ENCODE measurements at places on chromosomes 1 and 21. TPM values are rescaled to one million over a fixed set of nuclear protein-coding genes. Genes with fewer than 3 reads are reported as not detected.

- no peak for DNase-seq
These were observed 1496.5 kb downstream of the PLA2G4A start for GRCh38 chr1:188325211-188325610.

- no peak for DNase-seq
These were observed 379.2 kb upstream of the ADAMTS5 start for GRCh38 chr21:27346041-27346448.

- no peak for DNase-seq
These were observed 241.0 kb upstream of the SNX7 start for GRCh38 chr1:98420376-98421084.

DNA sequence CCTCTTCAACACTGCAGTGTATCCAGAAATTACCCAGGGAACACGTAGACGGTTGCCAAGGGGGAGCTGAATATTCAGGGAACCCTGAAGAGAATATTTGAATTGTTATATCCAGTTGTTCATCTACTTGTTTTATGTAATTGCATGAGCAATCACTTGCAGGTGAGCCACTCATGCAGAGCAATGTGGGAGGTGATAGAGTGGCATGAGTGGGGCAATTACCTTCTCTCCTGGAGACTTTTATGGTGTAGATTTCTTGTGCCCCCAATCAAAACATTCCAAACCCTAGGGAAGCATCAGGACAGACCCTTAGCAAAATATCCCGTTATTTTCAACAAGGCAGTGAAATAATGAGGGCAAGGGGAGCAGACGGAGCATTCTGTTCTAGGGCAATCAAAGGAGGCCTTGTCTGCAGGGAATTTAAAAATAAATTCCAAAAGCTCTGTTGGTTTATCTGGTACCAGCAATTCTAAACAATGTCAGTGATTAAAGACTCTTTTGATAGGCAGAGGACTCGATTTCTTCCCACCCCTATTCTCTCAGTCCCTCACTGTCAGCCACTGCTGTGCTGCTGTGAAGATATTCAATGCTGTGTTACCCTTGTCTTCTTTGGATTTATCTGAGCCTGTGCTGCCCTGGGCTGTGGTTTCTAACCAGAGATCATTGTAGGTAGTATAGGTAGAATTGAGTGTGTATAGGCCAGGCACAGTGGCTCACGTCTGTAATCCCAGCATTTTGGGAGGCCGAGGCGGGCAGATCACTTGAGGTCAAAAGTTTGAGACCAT is 180.2 kb upstream of the MAP1LC3C start:
- no peak for DNase-seq

DNA sequence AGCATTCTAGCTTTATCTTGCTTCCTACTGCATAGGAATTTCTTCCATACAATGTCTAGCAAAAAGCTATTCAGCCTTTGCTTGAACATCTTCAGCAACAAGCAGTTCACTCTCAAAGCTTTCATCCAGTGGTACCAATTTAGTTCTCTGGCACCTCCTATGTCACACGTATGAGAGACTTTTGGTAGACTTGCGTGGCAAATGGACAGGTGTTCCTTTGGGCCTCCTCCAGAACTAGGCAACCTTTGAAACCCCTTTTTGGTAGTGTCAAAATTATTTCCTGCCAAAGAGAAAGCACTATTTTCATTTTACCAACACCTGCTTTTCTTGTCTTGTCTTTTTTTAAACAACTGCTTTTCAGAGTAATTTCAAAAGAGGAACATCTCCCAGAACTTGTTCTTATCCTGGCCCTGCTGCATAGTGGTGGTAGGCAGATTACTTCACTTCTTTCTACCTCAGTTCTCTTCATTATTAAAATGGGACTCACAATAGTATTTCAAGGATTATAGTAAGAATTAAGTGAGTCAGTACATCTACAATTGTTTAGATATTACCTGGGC is 122.4 kb downstream of the MAST2 start:
- DNase-seq = no peak

DNA sequence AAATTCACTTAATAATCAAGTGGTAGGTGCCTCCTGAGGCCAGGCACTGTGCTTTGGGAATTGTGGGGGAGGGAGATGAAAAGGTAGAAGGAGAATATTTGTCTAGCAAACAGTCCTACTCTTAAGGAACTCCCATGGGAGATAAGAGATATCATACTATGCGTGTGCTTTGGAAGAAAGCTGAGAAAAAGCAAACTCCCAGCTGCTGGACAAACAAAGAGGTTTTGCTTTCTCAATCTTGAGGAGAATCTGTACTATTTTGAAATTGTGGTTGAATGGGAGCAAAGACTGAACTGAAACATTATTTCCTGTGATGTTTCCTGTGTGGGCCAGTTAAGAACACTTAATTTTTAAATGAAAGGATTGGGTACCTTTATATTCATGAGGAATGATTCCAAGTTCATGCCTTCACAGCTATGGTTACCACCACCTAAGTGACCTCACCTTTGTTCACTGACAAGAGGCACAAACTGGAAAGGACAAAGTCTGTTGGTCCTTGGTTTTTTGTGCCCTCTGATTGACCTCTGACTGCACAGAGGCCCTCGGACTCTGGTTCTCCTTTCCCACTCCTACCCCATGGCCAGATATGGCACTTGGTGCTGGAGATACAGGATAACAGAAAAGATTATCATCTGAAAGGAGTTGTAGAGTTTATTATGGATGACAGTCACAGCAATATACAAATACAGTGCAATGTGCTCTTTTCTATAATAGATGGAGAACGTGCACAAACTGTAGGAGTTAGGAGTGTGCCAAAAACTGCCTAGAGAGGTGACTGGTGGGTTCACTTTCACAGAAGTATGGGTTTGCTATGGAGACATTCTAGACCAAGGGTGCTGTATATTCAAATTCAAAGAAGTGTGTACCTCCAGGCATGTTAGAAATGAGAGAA is 1.6 kb downstream of the CD53 start:
- no peak for DNase-seq

- DNase-seq = no peak
These were observed 48.6 kb downstream of the FOXO6 start for GRCh38 chr1:41409825-41410224.

DNA sequence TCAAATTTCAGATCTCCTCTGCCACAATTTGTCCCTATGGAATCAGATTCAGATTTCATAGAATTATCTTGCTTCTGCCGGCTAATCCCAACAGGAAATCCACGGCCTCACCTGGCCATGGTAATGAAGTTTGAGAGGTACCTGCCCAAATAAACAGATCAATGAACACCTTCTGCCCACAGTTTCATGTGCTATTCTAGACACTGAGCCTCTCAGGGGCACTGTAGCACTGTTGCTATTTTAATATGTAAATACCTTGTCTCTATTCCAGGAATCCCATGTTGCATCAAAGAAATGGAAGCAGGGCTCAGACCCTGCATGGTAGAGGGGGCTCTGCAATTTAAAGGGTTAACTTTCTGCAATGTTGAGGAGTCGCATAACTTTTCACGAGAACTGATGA is 593.1 kb downstream of the PTBP2 start:
- DNase-seq = no peak

DNA sequence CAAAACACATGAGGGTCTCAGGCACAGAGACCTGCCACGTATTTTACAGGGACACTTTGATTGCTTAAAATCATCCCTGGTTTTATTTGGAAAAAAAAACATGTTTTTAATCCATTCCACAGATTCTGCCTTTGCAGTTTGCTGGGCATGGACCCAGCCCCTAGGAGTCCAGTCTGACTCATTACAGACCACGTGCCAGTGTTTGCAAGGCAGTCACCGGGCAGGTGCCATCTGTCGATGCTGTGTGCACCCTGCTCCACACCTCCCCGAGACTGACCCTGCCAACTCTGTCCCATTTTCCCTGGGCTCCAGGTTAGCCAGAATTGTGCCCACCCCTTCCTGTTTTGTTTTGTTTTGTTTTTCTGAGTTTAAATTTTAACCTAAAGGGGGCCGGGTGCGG is 148.4 kb upstream of the TMEM51 start:
- no peak for DNase-seq

GRCh38 chr1:77504986-77505385 is 177.5 kb downstream of the ZZZ3 start:
- DNase-seq = no peak

DNA sequence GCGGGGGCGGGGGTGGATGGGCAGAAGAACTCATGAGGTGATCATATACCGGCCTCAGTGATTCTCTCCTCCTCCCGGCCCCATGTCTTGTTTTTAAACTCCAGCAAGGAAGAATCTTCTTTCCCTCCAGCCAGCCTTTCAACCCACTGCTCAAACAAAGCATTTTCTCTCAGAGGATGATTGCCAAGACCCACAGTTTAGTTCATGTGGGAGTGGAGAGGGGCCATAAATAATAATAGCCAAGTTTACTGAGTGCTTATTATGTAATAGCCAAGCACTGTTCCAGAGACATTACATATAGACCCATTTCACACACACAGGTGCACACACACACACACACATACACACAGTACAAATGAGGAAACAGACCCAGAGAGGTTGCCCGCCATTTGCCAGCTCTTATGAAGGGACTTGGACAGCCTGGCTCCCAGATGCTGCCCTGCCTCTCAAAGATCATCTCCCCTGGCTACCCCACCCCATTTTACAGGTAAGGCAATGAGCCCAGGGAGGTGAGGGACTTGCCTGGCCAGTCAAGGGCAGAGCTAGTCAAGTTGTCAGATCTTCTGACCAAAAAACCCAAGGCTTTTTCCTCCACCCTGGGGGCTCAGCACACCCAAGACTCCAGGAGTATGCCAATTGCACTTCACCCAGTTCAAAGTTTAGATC is 18.0 kb upstream of the BCAR3 start:
- no peak for DNase-seq

GRCh38 chr1:204410688-204411450 is 748 bp downstream of the PPP1R15B start:
- peak; percentile 57 for DNase-seq

DNA sequence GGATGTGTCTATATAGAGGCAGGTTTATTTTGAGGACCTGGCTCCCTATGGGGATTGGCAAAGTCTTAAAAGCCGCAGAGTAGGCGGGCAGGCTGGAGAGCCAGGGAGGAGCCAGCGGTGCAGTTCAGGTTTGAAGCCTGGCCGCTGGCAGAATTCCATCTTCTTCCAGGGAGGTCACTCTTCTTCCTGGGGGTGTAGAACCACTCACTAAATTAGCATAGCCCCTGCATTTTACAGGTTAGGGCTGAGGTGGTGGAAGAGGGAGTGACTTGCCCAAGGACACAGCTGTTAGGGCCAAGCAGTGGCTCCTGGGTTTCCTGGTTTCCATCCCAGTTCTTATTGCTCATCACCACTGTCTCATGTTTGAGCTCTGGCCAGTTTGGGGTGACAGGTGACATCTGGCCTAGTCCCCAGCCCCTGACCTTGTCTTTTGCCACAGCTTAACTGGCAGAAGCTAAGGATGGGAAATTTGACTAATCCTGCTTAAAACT is 1.4 kb downstream of the PINK1 start:
- DNase-seq = no peak

DNA sequence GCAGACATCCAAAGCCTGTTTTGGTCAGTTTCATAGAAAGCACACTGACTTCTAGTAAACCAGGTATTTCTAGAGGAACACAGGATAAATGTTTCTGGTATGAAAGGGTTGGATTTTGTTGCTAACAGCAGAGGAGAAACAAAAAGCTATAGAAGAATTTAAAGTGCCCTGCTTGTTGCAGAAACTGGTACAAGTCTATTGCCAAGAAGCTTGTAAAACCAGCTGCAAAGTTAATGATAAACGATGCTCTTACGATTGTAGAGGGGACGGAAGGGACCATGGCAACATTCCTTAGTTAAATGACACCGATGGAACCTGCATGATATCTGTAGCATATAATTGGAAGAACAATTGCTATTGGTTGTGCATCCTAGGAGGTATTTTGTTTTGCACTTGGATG is 40.1 kb downstream of the SLC35F3 start:
- DNase-seq = no peak

- DNase-seq = no peak
These were observed 19.9 kb downstream of the SGIP1 start for GRCh38 chr1:66553846-66554245.

DNA sequence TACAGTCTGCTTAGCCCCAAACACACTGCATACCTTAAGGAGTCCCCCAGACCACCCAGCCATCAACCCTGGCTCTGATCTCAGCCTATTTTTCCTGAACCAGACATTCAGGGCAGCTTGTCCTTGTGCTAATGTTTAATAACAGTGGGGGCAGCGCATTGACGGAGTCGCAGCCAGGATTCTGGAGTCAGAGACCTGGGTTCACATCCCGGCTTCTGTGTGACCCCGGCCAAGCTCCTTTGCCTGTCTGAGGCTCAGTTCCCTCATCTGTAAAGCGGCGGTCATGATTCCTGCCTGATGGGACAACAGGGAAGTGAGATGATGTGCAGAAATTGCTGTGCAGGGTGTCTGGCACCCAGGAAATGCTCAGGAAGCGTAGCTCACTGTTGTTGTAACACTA is 63.1 kb downstream of the MATN1 start:
- no peak for DNase-seq

DNA sequence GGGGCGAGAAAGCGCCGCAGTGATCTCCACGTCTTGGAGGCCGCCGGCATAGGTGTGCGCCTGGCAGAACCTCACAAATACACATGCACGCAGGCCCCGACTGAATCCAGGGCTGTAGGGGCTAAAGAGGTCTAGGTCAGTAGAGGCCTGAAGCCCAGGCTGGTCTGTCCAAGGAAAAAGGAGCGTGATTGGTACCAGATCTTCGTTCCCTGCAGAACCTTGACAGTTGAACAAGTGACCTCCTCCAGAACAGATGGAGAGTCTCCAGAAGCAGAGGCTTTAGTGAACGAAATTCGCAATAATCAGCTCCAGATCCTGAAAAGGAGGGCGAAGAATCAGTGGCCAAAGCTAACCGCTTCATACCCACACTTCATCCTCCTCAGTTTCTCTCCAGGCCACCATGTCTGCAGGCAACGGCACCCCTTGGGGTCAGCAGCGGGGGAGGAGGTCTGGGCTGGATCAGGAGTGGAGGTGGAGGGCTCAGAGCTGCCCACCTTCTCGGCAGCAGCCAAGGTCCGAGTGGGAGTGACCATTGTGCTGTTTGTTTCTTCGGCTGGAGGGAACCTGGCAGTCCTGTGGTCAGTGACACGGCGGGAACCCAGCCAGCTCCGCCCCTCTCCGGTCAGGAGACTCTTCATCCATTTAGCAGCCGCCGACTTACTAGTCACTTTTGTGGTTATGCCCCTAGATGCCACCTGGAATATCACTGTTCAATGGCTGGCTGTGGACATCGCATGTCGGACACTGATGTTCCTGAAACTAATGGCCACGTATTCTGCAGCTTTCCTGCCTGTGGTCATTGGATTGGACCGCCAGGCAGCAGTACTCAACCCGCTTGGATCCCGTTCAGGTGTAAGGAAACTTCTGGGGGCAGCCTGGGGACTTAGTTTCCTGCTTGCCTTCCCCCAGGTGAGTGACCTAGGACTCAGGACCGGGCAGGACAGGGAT is 749 bp upstream of the PEX11B start:
- peak; percentile 68 for DNase-seq

GRCh38 chr1:163450986-163451385 is 129.2 kb downstream of the NUF2 start:
- DNase-seq = no peak

S100A1 gene
- total RNA-seq = 5.6 TPM

KRTAP21-2 gene
- not detected for total RNA-seq

OR2L8 gene
- total RNA-seq = not detected

KRTAP12-2 gene
- not detected for total RNA-seq

OR2T2 gene
- total RNA-seq = not detected

LRRC38 gene
- total RNA-seq = not detected

LAMC2 gene
- total RNA-seq = 31.0 TPM

ITLN1 gene
- total RNA-seq = 221 TPM

CHIA gene
- not detected for total RNA-seq

DYNLT5 gene
- total RNA-seq = not detected

TNFAIP8L2 gene
- 1.3 TPM for total RNA-seq

RGS7 gene
- total RNA-seq = not detected

FAM72C gene
- 0.43 TPM for total RNA-seq

Measured in mucosa of descending colon (tissue), 3 donors.